Left hindlimb (tissue), 1 donor: ENCODE measurements at places on chromosomes 11 and 22.

DNA sequence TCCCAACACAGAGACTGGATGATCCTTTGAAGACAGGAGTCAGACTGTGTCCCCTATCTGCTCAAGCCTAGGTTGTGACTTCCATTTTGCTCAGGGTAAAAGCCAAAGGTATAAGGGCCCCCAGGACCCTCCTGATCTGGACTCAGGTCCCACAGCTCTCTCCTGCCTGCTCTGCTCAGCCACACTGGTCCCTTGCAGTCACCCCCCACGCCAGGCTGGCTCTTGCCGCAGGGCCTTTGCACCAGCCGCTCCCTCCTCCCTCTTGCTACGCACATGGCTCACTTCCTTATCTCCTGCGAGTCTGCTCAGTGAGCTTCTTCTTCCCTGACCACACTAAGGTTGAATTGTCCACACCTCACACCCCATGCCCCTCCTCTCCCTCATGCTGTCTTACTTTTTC, 28.4 kb upstream of the CACNG2 start:
- no peak for DNase-seq

DNA sequence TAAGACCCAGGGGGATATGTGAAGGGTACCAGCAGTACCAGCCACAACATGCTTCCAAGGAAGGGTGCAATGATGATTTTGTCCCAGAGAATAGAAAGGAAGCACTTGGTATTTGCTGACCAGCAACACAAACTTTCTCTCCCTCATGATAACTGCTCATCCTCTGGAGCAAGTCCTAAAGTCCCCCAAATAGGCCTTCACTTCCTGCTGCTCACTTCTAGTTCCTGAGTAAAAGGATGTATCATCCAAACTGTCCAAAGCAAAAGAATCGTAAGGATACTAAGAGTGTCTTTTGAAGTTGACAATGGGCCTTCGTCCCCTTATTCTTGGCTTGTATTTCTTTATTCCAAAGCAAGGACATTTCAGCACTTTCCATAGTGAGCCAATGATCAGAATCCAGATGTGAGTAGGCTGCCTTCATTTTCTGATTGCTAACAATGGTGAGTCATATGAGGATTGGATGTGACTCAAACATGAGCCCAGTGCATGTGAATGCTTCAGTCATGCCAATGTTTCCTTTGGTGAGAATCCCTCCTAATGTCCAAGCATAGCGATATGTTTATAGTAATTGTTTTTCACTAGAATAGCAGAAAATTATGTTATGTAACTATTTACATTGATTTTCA, 243.4 kb upstream of the POU2AF2 start:
- DNase-seq = no peak

DNA sequence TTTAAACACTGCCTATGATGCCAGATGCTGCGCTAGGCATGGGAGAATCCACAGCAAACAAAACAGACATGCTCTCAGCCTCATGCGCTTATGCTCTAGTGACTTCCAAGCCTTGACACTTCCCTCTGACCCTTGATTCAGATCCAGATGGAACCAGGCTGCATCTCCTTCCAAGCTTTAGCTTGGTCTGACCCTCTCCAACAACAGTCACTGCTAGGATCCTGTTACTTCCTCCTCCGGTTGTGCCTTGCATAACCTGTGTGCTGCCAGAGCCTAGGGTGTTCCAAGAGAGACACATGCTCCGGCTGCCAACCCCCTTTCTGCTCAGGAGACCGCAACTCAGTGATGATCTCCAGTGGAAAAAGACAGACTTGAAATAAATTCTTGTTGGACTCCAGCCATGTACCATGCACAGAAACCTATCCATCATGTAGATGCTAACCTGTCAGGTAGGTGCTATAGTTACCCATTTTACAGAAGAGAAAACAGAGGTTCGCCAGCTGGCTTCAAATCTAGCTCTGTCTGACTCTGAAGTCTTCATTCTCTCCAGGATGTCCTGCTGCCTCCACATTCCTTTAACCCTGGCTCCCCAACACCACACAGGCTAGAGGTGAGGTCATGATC, 136.3 kb upstream of the TEAD1 start:
- DNase-seq = no peak

- DNase-seq = no peak
Observed at GRCh38 chr11:121389651-121390050, 62.5 kb upstream of the SORL1 start.

- no peak for DNase-seq
Observed at GRCh38 chr11:19474954-19475721, 234.4 kb upstream of the E2F8 start.

DNA sequence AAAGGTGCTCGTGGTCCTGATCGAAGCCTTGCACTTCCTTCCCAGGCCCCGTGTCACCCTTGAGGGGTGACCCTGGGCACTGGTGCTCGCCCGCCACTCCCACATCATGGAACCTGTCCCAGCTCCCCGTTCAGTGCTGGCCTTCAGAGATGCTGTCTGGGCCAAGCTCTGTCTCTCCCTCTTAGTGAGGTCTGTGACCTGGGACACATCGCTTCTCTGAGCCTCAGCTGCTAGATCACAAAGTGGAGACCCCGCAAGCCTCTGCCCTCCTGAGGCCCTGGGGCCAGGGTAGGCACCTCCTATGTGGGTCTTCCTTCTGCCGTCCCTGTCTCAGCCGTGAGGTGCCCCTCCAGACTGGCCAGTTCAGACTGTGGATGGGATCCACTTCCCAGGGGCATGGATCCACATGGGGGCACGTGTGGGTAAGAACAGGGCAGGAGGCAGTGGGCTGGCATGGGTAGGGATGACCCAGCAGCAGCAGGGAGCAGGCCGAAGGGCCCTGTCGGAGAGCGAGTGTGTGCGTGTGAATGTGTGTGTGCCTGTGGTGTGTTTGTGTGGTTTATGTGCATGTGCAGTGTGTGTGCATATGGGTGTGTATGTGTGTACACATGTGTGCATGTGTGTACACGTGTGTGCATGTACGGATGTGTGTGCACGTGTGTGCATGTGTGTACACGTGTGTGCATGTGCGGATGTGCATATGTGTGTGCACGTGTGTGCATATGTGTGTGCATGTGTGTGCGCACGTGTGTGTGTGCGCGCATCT, 1073.7 kb downstream of the BRD1 start:
- DNase-seq = no peak

GRCh38 chr11:44949160-44950030, 1.3 kb downstream of the TP53I11 start:
- peak; percentile 64 for DNase-seq

DNA sequence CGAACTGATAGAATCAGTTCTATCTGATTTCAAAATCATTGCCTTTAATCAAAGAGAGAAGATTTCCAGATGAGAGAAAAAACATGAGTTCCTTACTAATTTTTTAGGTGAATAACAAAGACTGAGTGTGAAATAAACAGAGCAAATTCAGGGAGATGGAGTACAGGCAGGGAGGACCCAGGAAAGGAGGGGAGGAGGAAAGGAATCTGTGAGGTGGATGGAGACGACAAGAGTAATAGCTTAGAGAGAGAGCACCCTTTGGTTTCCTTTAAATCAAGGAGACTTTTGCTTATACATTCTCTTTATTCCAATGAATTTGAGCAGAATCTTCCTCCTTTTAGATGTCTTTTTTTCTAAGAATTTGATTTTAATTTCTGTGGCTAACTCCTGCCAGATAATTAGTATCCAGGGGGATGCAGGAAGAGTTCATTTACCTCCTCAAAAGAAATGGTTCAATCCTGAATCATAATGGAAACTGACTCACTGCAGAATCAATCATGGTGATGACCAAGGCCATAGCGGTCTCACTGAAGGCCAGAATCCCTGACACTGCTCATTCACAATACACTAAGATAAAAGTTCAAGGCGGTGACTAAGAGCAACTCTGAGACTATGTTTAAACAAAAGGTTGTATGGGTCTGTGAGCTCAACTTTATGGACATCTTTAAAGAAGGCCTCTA, 234.0 kb upstream of the ZC3H12C start:
- no peak for DNase-seq

- DNase-seq = no peak
Observed at GRCh38 chr11:66659763-66660162, 17.9 kb downstream of the RBM4B start.

DNA sequence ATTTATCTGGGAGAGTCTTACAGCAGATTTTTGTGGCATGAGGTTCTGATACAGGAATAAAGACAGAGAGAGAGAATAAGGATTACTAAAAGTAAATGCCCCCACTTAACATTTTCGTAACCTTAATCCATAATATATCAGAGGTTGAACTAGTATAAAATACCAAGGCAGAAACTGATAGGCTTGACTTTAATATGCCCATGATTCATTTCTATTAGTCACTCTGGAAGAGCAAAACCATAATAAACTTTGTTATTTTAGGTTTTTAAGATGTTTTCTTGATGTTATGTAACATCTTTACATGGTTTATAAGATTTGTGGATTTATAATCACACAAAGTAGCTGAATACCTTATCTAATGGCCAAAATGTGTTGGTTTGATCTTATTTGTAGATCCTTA, 19.1 kb downstream of the GUCY1A2 start:
- no peak for DNase-seq

GRCh38 chr22:21567456-21568346, at the start of gene UBE2L3:
Gene UBE2L3 (plus strand): TSS chr22:21567714. CDS start chr22:21567745, 31 bp downstream.
- DNase-seq = peak; percentile 88

DNA sequence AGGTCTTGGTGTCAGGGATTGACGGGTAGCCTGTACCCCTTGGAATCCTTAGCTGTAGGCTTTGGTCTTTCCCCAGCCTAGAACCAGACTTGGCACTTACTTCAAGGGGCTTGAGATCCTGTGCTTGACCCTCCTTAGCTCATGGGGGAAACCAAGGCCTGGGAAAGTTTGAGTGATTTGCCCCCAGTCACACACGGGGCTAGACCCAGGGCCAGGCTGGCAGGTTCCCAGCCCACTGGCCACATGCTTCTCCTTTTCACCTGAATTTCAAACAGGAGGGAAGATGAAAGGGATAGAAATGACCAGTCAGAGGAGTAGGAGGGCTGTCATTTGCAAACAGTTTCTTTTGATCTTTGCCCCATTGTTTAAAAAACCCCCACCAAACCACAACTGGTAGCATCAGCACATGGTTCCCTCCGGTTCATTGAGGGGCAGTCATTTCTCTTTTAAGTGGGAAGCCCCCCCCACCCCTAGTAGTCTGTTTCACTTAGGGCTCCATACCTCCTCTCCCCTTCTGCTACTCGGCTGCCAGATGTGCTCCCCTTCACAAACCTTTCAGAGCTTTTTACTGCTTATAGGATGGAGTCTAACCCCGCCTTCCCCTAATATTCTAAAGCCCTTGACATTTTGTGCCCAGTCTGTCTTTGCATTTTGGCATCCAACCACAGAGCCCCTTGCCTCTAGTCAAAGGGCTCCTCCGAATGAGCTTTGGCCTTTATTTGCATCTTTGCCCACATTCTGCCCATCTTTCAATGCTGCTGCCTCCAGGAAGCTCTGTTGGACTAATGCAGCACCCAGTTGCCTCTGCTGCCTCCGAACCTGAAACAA, 37.6 kb downstream of the ZNRF3 start:
- DNase-seq = no peak

- no peak for DNase-seq
Observed at GRCh38 chr22:17774206-17774925, at the start of gene BID. Gene BID (minus strand): TSS chr22:17774469. CDS start chr22:17750116, 24,353 bp downstream.

- DNase-seq = no peak
Observed at GRCh38 chr11:129141748-129142523, 50.2 kb downstream of the ARHGAP32 start.

- no peak for DNase-seq
Observed at GRCh38 chr11:117833401-117833891, 8.9 kb upstream of the FXYD2 start.

DNA sequence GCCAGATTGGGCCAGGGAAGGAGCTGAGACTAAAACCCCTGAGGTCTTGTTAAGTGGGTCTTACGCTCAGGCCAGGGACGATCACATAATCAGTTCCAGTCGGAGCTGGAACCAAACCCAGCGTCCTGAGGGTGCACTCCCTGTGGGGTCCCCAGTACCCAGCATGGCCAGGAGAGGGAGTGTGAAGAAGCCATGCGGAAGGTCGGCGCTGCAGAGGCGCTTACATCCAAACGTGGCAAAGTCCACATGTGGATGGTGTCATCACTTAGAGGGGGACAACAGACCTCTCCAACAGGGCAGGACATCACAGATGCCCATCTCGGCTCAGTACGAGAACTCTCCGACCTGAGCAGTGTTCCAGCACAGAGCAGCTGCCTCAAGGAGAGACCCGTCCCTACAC, 8.3 kb downstream of the ATP5MGL start:
- DNase-seq = no peak

DNA sequence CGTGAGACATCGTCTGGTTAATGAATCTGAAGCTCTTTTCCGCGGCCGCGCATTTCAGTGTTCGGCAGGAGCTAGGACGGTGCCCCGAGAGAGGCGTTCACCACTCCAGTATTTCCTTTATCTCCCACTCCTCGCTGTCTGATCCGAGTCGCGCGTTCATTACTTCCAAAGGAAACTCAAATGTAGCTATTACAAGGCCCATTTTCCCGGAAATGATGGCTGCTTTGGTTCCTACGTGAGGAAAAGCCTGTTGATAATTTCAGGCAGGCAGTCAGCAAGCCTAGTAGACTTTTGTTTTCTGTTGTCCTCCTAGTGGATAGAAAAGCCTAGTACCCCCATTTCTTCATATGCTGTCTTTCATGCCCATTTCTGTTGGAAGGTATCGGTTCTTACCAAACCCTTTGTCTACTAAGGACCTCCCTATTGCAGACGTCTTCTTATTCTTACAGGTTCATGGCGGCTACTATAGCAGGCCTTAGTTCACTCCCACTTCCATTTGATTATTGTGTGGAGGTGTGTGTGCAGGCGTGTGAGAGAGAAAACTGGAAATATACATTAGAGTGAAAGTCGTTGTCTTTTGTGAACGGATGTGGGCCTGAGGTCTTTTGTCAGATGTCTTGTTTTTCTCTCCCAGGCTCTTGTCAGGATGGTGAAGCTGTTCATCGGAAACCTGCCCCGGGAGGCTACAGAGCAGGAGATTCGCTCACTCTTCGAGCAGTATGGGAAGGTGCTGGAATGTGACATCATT, 737 bp downstream of the RBM4 start:
- DNase-seq = no peak

- DNase-seq = no peak
Observed at GRCh38 chr11:9815486-9816136, 151.7 kb downstream of the SWAP70 start.

DNA sequence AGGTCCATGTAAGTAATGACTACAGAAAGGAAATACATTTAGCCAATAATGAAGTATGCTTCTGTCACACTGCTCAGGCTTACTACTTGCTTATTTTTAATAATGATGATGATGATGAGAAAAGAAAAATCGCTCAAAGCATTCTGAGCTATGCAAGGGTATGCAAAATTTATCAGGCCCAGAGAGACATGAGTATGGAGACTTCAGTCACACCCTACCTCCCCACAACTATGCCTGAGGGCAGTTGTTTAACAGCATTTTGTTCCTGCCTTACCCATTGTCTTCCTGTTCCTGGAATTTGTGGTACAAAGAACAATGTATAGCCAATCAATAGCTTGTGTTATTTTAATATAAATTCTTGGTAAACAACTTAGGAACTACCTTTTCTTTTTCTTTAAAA, 232.6 kb upstream of the ZBED5 start:
- DNase-seq = no peak

GRCh38 chr11:121478895-121479697, 26.3 kb upstream of the SORL1-AS1 start:
- no peak for DNase-seq

DNA sequence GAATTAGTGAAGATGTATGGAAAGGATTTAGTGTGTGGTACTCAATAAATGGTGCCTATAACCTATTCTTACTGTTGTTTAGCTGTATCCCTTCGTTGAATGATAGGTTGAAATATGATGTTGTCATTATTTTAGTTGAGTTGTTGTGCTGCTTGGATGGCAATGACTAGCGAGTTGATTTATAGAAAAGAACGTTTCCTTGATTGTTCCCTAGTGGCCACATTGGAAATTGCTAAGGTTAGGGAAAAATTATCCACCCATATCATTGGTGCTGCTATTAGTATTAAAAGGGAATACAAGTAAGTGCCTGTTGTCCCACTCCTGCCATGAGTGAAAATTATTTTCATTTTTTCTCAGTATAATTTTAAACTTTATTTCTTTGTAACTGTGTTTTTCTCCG, 14.5 kb downstream of the EMSY start:
- DNase-seq = no peak
